ENCODE measurements at places on chromosomes 2 and 18.

DNA sequence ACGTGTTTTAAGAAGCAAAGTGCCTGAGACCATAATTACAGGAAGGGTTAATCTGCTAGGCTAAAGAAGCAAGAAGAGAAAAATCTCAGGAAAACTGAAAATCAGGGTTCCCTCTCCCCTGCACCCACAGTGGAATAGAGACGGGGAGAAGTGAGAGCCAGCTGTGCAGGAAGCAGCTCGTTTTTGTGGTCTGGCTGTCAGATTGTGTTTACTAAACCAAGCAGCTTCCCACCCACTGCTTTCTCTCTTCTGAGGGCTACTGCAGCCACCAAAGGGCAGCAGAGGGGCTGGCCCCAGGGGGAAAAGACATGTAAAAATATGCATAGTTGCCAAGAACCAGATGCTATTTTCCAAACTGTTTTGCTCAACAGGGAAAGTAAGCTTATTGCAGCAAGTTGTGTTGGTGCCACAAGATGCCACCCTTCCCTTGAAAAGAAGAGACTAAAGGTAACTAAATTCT lies 72.6 kb upstream of the THUMPD2 start:
- no peak for DNase-seq

DNA sequence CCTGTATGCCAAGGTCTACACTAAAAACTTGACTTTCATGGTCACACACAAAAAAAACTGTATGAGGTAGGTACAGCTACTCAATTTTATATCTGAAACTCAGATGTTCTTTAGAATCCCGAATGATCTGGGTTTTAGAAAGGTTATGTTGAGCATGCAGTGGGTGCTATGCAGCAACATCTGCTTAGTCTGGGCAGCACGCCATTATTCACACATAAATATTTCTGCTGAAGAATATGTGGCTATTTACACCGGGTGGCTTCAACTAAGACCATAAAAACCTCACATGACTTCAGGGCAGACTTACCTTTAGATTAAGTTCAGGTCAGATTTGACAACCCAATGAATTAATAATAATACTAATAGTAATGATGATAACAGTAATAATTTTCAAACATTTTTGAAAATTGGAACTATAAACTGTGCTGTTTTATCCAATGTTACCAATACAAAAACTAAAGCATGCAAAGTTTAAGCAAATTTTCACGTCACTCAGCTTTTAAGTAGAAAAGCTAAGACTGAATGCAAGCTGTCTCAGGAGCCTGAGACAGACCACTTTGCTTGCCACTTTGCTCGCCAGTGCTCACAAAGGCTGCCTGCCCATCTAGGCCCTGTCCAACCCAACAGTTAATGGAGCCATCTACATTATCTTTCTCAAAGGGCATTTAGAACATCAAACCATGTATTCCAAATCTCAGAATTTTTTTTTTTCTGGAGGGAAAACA lies 292.0 kb downstream of the CNTNAP5 start:
- DNase-seq = no peak

- peak; percentile 81 for DNase-seq
These were observed 1.1 kb upstream of the HOXD9 start for GRCh38 chr2:176121190-176122051.

GRCh38 chr18:49041435-49042245 lies 90.9 kb upstream of the SMAD7 start:
- DNase-seq = no peak

DNA sequence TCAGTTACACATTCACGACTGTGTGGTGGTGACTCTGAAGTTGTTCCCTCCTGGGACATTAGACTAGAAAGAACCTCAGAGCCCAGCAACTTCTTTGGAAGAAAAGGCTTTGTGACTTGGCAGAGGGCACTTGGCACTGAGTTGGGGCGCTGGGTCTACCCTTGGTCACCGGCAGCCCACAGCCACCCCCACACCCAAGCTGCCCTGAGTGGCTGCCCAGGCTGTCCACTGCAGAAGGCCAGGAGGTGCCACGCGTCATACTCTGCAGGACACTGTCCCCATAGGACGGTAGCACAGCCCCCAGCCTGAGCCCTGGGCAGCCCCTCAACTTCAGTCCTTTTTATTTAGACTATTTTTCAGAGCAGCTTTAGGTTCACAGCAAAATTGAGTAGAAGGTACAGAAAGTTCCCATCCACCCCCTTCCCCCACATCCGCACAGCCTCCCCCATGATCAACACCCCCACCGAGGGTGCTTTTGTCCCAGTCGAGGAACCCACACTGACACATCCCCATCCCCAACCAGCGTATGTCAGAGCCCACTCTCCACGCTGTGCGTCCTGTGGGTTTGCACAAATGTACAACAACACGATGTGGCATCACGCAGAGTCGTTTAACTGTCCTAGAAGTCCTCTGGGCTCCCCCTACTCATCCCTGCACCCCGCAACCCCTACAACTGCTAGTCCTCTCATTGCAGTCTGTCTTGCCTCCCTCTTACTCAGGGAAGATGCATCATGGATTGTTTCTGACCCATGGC lies 1.1 kb downstream of the PRLH start:
- DNase-seq = peak; percentile 79

DNA sequence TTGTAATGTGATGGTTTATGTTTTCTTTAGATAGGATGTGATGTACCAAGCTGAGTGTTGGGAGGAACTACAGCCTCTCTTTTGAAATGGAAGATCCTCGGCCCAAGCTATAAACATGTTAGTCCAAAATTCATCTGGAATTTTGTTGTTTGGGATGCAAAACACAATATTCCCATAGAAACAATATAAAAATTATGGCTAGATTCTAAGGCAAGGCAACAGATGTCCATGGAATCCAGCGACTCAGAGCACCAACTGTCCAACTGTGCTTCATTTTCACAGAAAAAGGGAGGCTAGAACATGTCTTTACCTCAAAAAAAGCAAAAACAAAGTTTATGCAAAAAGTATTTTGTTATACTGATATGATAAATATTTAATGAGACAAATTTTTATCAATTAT lies 52.4 kb upstream of the ATP8B1 start:
- DNase-seq = no peak

DNA sequence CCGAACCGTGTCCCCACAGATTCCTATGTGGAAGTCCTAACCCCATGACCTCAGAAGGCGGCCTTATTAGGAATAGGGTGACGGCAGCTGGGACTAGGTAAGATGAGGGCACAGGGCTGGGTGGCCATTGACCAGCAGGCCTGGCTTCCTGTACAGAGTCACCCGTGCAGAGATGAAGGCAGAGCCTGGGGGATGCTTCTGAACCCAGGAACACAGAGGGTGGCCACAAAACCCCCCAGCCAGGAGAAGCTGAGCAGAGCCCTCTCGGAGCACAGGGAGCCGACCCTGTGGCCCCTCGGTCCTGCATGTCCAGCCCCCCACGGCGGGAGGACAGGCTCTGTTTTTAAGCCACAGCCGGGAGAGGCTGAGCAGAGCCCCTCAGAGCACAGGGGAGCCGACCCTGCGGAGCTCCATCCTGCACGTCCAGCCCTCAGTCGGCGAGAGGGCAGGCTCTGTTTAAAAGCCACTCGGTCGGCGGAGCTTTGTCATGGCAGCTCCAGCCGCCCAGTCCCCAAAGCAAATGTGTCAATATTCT lies 2.7 kb downstream of the PDCD1 start:
- DNase-seq = no peak
